Activated CD8-positive, alpha-beta memory T cell treated with anti-CD3 and anti-CD28 coated beads for 1 hour (primary cell): ENCODE measurements at places on chromosomes 7 and 10.

DNA sequence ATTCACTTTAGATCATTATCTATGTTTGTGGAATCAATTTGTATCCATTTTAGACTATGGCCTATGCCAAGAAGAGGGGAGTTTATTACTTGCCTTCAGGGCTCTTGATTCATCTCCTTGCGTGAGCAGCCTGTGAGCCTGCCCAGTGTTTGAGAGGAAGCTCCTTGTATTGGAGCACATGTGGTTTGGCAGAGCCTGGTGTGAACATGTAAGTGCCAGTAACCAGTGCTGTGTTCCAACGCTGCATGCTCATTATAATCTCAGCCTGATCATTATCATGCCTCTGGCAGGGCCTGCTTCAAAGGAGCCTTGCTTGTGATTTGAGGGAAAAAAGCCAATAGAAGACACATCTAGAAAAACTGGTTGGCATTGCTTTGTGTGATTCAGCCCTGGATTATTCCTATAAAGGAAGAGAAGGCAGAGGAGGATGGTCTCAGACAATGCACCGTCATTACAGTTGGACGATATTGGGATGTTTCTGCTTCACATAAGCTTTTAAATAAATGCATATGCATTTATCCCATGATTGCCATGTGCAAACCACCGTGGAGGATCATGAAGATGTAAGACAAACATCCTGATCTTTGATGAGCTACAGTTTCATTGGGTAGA lies 203.4 kb upstream of the AHR start:
- DNase-seq = no peak

DNA sequence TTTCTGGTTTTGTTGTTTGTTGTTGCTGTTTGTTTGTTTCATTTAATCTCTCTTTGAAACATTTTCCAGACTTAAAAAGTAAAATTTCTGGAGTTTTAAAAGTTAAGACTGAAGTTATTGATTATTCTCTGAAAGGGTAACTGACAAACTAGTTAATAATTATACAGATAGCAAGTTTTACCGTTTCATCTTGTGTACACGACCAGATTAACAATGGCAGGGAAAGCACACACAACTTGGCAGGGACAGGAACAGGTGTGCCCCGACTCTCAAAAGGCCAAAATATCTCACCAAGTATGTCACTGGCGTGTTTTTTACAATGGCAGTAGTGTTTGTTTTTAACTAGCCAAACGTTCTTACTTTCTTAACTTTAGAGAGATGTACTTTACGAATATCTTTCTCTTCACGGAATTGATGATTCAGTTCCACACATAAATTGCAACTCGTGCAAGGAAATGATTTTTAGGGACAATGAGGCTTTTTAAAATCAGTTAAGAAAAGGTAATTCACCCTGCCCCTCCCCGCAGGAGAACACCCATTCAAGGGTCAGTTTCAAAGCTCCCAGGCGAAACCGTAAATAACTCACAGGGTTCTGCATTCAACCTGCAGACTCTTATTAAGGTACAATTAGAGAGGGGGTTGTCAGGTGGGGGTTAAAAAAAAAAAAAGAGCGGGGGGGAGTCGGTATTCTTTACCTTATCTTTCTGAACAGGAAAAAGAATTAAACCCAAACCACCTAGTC lies 3.5 kb downstream of the CTBP2 start:
- DNase-seq = no peak

GRCh38 chr10:61319386-61320256 lies 133.6 kb downstream of the TMEM26 start:
- no peak for DNase-seq

DNA sequence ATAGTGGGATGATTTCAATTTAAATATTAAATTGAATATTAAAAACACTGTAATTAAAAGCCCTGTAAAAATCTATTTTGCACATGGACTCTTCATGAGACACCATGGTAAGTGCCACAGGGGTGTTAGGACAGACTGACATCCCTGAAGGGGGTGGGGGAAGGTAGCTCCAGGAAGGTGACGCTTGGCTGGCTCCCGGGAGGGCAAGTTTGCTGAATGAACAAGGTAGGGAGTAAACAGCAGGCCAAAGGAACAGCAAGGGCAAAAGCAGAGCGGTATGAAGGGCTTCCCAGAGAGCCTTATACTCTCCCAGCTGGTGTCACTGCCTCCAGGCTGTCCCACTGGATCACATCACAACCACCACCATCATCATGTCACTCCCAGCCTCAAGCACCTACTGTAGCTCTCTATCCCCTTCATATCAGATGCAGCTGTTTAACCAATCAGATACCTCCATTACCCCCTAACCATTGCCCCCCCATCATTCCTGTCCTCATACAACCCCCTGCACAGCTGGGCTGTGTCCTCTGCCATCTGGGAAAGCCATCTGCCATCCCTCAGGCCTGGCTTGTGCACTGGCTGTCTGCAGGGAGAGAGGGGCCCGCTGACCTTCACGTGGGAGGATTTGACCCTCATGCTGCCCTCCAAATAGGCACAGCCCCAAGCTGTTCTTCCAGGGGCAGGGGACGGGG lies 19.5 kb downstream of the HSPA12A start:
- no peak for DNase-seq

DNA sequence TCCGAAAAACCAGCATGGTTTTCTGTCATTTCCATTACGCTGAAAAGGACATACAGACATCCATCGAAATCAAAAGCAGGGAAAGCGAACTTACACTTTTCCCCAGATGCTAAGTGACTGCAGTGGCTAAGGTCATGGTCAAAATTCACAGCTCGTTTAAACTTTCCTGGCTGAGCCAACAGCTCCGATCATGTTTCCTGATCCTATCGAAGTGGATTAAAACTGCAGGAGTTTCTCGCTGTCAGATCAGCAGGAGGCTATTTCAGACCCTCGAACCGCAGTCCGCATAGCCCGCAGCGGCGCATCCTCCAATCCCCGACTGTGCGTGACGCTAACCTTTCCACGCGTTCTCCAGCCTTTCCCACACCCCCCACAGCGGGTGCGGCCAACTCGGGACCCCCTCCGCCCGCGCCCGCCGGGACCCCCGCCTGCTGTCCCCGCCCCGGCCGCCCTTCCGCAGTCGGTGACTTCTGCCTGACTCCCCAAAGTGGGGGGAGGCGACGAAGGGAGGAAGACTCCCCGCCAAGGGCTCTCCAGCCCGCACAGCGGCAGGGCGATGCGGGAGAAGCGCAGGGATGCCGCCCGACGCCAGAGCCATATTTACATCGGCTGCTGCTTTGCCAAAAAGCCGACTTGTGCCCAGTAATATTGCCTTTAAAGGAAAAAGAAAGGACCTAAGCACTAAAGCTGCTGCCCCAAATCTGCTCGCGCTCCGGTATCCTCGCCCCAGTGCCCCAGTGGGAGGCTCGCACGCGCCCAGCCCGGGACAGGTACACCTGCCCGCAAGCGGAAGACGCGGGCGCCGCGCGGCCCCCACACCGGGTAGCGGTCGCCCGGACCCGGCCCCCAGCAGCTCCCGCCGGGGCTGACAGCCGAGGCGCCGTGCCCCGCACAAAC lies 1.2 kb downstream of the PIP4K2A start:
- no peak for DNase-seq

- DNase-seq = no peak
Measured at GRCh38 chr10:839550-840205, 91.8 kb downstream of the LARP4B start.

GRCh38 chr10:88379575-88379974 lies 203.5 kb downstream of the RNLS start:
- no peak for DNase-seq
